ENCODE measurements at places on chromosomes 1 and 21. TPM values are rescaled to one million over a fixed set of nuclear protein-coding genes. Genes with fewer than 3 reads are reported as not detected.

DNA sequence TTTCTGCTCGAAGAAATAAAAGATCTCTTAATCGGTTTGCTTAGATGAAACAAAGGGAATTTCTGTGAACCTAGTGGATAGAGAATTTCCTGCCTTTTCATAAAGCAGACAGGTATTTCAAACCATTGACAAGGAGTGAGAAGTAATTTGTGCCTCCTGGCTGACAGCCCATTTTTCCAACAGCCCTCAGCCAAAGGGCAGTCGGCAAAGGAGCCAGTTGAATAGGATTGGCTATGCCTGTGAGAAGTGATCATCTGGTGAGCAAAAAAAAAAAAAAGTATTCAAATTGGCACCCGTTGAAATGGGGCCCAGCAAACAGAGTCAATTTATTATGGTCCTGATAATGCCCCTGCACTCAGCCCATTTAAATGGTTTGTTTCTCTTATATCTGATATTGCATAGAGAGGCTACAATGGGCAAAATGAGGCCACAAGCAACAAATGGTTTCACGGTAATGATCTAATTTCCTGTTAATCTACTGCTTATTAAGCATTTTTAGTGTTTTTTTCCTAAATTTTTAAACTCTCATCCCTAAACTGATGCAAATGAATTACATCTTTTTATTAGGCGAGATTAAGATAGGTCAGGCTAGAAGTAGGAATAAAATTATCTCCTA, 477.5 kb downstream of the NUF2 start:
- no peak for DNase-seq

DNA sequence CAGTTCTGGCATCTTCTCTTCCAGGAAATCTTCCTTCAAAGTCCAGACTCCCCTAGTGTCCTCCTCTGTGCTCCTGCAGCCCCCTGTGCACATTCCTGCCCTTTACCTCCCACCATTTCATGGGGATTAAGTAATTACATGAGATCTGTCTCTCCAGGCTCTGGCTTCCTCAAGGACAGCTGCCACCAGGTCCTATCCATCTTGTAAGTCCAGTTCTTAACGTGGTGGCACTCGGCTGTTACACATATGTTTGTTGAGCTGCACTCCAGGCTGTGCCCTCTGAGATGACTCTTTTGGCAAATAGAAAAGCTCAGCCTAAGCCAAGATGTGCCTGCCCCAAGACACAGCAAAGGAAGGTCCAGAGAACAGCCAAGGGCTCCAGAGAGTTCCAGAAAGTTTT, 57.4 kb upstream of the CAMK1G start:
- DNase-seq, result peak; percentile 99

- DNase-seq, result peak; percentile 52
These were observed 26.8 kb downstream of the EIF4G3 start for GRCh38 chr1:21149855-21150432.

DNA sequence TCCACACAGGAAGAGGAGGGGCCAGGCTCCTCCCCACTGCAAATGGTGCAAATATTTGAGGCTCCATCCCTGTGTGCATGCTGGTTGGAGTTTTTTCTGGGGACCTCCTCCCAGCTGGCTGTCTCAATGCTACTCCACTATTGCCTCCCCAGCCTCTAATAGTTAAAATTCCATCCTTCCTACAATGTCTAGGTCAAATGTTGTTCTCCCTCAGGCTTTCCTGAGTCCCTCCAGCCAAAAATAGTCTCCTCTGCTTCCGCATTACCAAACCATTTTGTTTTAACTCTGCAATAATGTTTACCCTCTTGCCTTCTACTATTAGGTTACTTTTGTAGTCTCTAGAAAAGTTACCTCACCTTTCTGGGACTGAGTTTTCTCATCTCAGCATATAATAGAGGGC, 29.6 kb upstream of the FMO1 start:
- DNase-seq, result no peak

- DNase-seq, result peak; percentile 50
These were observed 180.1 kb upstream of the USP25 start for GRCh38 chr21:15549671-15550070.

GRCh38 chr1:114322734-114323133, 169.1 kb upstream of the SYT6 start:
- DNase-seq, result no peak

GRCh38 chr1:50420689-50421365, 2.4 kb downstream of the DMRTA2 start:
- DNase-seq, result no peak

GRCh38 chr1:37948841-37949240, 2.0 kb upstream of the INPP5B start:
- no peak for DNase-seq

- peak; percentile 98 for DNase-seq
These were observed 117.5 kb downstream of the NAV1 start for GRCh38 chr1:201656311-201657032.

GRCh38 chr1:64476251-64476952, 6.5 kb downstream of the CACHD1 start:
- DNase-seq, result no peak

- no peak for DNase-seq
These were observed 38.5 kb upstream of the EYA3 start for GRCh38 chr1:28126783-28127490.

GRCh38 chr1:181318858-181319235, 164.5 kb upstream of the CACNA1E start:
- DNase-seq, result no peak

DNA sequence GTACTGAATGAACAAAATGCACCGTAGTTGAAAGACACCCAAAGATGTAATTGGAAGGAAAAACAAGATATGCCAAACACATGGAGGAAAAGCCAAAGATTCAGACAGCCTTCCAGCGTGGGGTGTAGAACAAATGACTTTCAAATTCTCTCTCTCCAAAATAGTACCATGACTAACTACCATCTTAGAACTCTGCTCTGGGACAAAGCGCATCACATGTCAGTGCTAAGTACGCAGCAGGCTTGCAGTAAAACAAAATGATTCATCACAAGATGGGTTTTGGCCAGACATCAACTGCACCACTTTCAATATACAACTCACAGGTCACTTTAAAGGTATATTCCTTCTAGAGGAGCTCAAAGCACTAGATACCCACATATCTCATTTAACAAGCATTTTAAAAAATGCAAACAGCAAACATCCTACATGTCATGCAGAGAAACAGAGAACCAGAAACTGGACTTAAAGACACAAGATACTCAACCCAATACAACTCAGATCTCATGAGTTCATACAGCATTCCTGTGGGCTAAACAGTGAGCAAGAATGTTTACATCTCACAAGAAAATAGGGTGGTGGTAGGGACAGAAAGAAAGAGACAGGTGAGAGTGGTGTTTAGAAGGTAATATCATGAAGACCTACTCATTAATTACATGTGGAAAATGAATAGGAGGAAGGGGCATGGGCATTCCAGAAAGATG, 75.7 kb downstream of the BCAR3 start:
- no peak for DNase-seq

DNA sequence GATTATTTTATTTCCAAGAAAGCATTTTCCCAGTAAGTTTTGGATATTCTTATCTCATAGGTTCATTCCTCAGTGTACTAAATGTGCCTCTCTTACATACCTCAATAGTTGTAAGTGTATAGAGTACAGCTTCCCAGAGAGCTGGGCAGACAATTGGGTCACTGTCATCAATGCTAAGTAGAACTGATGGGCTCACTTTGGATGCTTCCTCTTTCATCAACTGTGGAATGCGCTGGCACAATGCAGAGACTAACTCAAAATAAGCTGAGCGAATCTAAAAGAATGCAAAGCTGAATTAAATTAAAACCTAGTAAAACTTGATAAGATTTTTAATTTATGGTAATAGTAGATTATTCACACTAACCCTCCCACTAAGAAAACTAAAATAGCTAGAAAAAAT, 21.5 kb downstream of the LTN1 start:
- no peak for DNase-seq

- no peak for DNase-seq
These were observed 39.2 kb upstream of the RUNX1 start for GRCh38 chr21:35088319-35088771.

DNA sequence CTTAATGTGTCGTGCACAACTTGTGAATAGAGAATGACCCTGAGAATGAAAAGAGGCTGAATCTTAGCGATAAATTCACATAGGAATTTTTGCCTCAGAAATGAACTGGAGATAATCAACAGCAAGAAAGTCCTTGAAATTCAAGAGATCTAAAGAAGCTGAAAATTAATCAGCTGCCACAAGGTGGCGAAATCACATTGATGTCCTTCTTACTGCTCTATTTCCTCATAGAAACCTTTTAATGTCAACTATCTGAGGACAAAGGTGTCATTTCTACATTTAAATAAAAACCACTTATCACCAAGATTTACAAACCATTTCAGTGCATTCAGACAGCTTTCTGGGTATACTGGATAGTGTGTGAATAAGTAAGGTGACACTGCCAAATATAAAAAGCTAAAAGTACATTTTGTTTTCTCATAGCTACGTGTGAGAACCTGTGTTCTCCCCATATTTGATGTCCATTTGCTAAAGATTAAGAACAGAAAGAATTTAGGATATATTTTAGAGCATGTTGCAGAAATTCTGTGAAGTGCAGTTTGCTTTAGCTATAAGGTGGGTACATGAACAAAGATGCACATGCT, 485.3 kb upstream of the PTBP2 start:
- DNase-seq, result peak; percentile 10

- DNase-seq, result no peak
These were observed 12.9 kb upstream of the PODN start for GRCh38 chr1:53048960-53049573.

DNA sequence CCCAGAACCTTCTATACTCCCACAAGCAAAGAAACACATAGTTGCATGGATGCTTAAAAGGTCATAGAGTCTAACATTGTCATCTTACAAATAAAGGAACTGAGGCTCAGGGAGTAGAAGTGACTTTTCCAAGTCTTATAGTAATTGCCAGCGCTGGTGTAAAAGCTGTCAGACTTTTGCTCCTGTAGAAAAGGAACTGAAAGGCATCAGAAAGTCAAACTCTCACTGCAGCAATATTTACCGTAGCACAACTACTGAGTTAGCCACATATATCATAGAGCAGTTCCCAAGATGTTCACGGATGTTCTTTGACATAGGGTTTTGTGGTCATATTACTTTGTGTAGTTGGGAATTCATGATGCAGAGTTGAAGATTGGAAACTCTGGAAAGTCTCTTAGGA, 16.6 kb upstream of the USP24 start:
- no peak for DNase-seq

DNA sequence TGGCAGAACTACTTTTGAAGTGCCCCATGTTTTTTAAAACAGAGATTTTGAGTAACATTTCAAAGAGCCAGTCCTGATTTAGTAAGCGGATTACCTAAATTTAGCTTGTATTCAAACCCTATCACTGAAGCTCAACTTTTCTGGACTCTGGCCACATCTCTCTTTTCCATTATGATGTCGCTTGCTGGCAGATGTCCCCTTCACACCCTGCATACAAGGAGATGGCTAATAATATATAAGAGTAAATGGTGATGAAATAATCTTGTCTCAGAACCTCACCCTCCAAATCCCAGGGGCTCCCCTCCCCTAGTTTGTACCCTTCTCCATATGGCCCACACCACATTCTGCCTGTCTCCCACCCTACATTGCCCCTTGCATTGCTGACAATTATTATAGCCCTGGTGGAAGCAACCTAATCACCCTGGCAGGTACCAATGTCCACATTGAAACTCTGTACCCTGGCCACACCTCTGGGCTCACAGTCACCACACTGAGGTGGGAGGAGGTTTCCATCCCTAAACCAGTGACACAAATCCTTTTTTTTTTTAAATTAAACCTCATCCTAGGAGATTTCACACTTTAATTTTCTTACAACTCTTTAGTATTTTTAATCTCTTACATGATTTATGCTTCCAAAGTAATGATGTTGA, 106.0 kb upstream of the SYT6 start:
- DNase-seq, result peak; percentile 14

DNA sequence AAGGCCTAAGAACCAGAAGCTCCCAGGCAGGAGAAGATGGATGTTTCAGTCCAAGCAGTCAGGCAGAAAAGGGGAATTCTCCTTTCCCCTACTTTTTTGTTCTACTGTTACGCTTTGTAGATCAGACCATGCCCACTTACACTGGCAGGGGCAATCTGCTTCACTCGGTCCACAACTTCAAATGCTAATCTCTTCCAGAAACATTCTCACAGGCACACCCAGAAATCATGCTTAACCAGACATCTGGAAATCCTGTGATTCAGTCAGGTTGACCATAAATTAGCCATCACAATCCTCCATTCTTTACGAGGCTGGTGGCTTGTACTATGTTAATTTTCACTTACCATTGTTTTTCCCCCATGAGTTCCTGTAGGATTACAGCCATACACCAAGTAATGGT, 23.8 kb upstream of the IL10 start:
- no peak for DNase-seq

DNA sequence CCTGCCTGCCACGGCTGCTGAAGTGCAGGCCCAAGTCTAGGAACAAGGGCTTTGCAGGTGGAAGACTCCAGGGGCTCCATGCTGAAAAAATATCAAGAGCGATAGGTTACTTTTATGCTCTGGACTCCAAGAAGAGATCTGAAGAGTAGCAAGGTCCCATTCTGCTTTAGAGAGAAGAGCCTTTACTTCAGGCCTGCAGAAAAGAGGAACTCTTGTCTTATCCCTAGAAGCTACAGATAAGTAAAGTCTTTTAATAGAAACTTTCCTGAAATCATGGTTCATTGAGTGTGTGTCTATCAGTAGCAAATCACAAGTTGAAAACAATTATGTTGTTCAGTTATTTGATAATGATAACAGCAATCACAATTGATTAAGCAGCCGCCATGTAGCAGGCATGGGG, 113.3 kb downstream of the TNR start:
- no peak for DNase-seq

DNA sequence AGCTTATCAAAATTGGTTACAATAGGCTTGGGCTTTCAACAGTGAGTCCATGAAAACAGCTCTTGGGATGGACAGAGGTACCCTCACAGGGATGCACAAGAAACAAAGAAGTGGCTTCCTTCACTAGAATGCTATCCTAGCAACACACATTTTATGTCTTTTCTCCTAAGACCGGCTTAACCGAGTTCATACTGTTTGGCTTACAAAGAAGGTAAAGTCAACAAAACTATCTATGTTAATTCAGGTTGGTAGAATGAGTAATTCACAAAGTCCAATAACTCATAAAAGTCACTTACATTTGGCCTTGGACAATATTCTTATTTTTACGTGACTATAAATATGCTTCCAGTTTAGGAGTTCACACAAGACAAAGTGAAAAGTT, 9.0 kb downstream of the ERG start:
- DNase-seq, result no peak

GRCh38 chr21:42478504-42478903, 17.5 kb downstream of the RSPH1 start:
- no peak for DNase-seq

GRCh38 chr1:20197329-20197791, 11.0 kb upstream of the PLA2G2C start:
- no peak for DNase-seq

The FNDC10 gene
- total RNA-seq, result 1.9 TPM

The TMEM50A gene
- total RNA-seq, result 137 TPM

The LCE3D gene
- not detected for total RNA-seq

The SRGAP2 gene
- total RNA-seq, result 60.7 TPM

The CFAP107 gene
- total RNA-seq, result not detected

The PBX1 gene
- 39.0 TPM for total RNA-seq

The RGS5 gene
- 1.9 TPM for total RNA-seq

The SFT2D2 gene
- 30.5 TPM for total RNA-seq

The ARHGAP29 gene
- total RNA-seq, result 18.4 TPM

The C1orf56 gene
- 1.8 TPM for total RNA-seq

The LINGO4 gene
- not detected for total RNA-seq
